CD4-positive, alpha-beta T cell treated with Interleukin-17A for 1 hour (primary cell): ENCODE measurements at places on chromosomes 11 and 22.

DNA sequence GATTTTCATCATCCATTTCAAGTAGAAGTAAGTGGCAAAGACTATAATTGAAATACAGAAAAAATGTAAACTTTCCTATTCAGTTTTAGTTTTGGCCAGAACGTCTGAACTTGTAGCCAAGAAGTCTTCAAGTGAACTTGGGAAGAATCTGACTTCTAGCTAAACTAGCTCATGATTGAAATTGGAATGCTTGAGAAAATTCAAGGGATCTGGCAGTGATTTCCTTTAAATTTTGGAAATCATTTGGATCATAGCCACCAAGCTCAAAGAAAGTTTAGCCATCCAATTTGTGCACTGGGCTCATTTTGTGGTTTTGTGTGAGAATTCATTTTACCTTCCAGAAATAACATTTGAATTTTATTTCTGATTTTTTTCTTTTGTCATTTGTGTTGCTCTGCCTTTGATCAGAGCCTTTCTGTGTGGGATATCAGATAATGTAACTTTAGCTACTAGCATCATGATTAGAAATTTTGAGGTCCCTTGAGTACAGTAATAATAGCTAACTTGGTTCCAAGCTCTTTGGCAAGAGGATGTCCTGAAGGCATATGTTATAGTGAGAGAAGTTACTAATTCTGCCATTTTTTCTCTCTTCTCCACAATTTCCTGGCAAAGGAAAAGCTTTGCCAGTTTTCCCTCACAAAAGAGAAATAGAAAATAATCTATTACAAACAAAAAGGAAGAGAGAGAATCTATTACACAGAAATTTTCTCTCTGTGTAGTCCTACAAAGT lies 2123.7 kb upstream of the RAG2 start:
- no peak for DNase-seq

GRCh38 chr11:2791521-2792380 lies 92.0 kb upstream of the KCNQ1OT1 start:
- peak; percentile 29 for DNase-seq

DNA sequence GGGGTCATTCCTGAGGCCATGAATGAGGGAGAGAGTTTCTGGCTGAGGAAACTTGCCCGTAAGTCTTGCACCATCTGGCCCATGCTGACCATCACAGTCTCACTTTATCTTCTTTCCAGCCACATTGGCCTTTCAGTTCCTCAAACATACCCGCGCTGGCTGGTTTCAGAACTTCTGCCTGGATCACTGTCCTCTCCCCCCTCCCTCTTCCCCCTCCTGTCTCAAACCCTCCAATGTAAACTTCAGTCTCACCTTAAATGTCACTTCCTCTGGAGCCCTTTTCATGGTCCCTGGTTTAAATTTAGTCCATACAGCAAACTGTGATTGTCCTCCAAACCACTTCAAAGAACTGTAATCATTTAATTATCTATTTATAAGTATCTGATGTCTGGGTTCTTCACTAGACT lies 3.7 kb upstream of the TMEM109 start:
- DNase-seq: no peak

DNA sequence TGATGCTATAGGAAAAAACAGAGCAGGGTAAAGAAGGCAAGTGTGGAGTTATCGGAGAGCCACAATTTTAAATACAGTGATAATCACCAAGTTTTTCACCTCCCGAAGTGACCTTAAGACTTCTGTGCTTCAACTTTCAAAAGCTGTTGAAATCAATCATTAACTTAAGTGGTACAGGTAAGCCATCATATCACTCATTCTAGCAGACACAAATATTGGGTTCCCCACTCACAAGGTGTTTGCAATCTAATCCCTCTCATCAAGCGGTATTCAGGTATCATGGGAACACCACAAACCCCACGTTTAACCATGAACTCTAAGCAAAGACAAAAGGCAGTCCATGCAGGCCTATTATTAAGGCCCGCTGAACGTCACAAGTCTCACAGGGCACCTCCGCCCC lies 26.8 kb downstream of the LARGE1 start:
- DNase-seq: no peak

- DNase-seq: no peak
These were observed 13.6 kb upstream of the RANBP1 start for GRCh38 chr22:20102203-20102780.

GRCh38 chr11:28964811-28965210 lies 856.6 kb downstream of the METTL15 start:
- DNase-seq: no peak

DNA sequence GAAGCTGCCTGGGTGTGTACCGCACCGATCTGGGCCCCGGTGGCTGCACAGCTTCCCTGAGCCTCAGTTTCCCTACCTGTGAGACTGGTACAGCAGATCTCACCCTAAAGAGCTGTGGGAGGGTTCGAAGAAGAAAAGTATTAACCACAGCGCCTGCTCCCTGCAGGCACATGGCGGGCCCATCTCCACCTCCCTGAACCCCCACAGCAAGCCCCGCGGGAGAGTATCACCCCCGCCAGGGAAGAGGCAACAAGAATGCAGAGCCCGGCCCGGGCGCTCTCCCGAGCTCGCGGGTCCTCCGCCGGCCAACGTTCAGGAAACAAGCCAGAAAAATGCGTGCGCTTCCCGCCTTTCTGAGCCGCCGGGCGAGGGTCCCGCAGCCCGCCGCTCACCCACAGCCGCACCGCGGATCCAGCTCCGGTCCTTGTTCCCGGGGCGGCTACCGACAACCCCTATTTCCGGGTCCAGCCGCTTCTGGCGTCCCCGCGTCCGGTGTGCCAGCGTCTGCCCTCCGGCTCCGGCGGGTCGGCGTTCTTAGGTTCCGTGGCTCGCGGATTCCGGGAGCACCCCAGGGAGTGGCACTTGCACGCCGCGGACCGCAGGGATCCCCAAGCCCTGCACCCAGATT lies at the start of gene TOP3B:
Gene TOP3B (minus strand): TSS at position 450 of the 628 bp plus-strand sequence. CDS start 7,078 bp downstream, outside the sequence.
- DNase-seq: peak; percentile 81

DNA sequence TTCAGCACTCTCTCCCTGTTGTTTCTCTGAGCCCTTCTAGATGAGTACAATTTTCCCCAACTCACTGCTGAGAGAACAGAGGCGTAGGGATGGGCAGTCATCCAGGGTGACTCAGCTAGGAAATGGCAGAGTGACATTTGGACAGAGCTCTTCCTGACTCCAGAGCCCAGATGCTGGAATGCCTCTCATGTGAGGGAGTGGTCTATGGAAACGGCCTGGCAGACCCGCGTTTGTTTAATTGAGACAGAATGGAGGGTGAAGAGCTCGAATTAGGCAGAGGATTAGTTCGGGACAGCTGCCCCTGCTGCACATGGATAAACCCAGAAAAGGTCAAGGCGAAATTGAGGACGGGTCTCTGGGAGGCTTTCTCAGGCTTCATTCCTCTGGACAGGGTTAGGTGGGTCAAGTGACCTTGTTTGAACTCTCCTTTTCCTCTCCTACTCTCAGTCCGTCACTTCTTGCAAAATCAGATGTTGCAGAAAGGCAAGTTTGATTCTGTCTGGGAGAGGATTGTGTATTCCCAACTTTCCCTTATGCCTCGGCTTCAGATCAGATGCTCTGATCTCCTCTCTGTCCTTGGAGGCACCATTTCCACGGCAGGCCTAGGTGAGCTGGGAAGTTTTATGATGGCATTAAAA lies 7.6 kb upstream of the LMO2 start:
- no peak for DNase-seq

- no peak for DNase-seq
These were observed 29.4 kb downstream of the GDPD5 start for GRCh38 chr11:75496305-75496752.

GRCh38 chr22:37349043-37349814 lies 66.9 kb downstream of the CYTH4 start:
- DNase-seq: no peak

DNA sequence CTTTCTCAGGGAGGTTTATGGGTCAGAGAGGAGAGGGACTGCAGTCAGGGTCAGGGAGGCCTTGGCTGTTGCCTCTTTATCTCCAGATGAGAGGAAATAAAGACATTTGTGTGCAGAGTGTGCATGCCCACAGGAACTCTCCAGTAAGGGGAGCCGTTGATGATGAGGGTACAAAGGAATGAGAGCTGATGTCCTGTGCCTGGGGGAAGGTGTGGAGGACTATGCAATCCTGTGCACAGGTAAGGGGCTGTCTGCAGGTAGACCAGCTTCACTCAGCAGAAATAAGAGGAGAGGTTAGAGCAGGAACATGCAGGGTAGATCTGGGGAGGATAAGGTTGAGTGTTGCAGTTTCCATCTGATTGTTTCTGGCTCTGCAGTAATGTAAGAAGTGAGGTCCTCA lies 132.6 kb downstream of the NTM start:
- no peak for DNase-seq

DNA sequence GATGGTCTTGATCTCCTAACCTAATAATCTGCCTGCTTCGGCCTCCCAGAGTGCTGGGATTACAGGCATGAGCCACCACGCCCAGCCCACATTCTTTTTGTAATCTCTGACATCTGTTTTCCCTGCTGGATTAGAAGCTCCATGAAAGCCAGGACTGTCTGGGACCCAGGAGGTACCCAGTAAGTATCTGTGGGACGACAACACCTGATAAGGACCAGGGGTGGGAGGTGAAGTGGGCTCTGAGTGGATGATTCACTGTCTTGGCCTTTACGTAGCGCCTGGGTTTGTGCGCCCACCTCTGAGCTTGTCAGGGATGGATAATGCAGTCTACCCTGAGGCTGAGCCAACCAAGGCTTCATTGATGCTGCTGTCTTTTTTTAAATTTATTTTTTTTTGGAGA lies 118.8 kb downstream of the ABTB2 start:
- no peak for DNase-seq

- no peak for DNase-seq
These were observed 4.8 kb upstream of the PRR33 start for GRCh38 chr11:1896468-1896867.
